ENCODE measurements at places on chromosomes 7 and 10.
A peak's percentile ranks its signal among the peaks of the same experiment; 100 is the strongest.

DNA sequence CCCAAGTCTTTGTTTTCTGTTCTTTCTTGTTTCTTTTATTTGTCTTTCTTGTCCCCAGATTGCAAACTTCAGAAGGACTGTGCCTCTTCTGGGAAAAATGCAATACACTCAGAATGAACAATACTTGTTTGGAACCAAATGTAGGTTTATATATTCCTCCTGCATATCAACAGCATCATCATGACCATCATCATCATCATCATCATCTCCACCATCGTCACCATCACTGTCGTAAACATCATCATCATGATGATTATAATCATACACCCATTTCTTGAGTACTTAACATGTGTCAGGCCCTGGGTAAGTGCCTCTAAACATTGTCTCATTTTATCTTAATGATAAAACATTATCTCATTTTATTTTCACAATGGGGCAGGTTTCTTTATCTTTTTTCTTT, 476.8 kb downstream of the CCSER2 start:
- DNase-seq: no peak

- no peak for DNase-seq
Measured at GRCh38 chr7:44163591-44163990, 22.5 kb upstream of the MYL7 start.

DNA sequence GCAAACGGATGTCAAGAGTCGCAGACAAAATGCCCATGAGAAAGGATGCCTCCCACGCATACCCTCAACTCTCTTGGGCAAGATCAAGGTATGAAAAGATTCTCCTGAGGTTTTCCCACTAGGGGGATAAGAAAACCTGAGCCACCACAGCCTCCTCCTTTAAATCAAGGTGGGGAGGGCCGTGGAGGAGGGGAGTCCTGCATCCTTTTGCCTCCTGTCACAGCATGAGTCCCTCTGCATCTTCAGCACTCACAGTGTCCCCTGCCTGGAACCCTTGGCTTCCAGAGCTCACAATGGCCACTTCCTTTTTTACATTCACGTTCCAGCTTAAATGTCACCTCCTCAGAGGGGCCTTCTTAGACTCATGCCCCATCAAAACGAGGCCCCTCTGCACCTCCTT, 207.6 kb downstream of the GLI3 start:
- no peak for DNase-seq

DNA sequence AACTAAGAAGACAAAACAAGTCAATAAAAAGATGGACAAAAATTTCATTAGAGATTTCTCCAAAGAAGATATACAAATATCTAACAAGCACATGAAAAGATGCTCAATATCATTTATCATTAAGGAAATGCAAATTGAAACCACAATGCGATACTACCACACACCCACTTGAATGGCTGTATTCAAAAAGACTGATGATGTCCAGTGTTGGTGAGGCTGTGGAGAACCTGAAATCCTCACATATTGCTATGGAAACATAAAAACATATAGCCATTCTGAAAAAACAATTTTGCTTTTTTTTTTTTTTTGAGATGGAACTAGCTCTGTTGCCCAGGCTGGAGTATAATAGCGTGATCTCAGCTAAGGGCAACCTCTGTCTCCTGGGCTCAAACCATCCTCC, 124.1 kb upstream of the LAMB4 start:
- no peak for DNase-seq

DNA sequence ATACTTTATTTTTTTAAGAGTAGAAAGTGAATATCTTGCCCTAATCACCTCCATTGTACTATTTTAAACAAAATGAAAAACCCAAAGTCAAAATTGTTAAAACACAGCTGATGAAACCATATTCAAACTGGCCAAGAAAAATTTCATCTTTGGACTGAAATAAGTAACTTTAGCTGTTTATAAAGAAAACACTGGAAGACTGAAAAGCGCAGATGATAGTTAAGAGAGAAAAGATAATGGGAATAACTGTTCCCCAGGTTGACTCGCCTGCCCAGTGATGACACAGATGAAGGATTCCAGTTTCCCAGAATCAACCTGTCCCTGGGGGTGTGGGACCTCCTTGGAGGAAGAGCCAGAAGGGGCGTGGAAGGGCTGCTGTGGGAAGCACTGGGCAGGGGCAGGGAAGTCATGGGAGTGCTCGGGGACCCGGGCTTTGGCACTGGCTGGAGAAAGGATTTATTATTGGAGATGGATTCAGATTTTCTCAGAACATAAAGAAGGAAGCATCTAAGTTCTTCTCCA, 43.1 kb downstream of the DENND2A start:
- DNase-seq: no peak

DNA sequence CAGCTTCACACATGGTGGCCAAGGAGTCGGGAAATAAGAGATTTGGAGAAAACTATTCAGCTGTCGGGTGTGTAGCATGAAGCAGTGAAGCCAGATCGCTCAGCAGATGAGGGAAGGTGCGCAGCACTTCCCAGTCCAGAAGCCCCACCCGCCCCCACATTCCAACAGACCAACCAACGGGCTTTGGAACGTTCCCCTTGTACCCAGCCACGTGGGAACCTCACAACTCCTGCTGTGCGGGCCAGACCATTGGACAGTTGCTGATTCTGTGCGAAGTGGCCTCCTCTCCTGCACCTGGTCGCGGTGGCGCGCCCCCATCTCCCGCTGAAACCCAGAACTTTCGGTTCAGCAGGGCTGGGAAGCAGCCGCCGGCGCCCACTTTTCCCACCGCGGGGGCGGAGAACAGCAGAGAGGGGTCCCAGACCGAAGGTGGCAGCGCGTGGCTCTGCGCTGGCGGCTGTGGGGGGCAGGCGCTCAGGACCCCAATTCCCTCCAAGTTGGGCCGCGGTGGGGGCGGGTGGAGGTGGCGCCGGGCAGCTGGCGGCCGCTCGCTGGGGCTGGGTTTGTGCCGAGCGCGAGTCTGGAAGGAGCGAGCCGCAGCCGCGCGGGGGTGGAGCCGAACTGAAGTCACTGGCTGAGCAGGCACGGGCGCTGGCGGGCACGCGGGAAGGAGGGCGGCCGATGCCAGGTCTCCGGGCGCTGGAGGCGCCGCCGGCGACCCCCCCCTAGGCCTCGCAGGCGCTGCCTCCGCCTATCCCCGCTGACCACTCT, 1301.5 kb upstream of the SORCS1 start:
- no peak for DNase-seq

DNA sequence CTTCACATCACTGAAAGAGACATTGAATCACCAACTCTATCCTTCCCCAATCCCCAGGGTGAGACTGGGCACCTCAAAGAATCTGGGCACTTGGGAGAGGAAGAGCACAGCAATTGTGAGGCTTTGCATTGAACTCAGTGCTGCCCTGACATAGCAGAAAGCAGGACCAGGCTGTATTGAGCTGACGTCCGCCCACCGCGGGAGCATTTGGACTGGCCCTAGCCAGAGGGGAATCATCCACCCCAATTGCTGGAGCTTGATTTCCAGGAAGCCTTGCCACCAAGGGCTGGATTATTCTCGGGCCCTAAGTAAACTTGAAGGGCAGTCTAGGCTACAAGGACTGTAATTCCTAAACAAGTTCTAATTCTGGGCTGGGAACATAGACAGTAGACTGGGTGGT, 416.3 kb upstream of the PHF14 start:
- no peak for DNase-seq

GRCh38 chr10:83555264-83555663, 584.0 kb upstream of the GHITM start:
- no peak for DNase-seq

DNA sequence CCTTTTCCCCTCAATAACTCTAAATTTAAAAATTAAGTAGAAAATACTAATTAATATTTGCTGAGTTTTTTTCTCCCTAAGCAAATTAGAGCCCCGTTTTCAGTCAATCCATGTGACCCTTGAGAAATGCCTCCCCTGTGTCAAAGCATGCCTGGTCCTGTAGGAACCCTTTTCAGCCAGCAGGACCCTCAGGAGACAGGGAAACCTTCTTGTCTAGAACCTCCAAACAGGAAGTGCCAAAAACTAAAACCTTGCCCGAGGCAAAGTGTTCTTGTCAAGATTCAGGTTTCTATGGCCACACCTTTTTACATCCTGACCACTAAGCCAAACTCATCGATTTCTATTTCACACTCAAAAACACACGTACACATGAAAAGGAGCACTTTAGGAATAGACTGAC, 60.1 kb upstream of the NFE2L3 start:
- DNase-seq: no peak

- DNase-seq: no peak
Measured at GRCh38 chr7:121016966-121017365, 28.5 kb downstream of the CPED1 start.

- no peak for DNase-seq
Measured at GRCh38 chr7:40341836-40342235, 207.0 kb downstream of the SUGCT start.

GRCh38 chr10:62769574-62770242, 34.8 kb upstream of the ADO start:
- no peak for DNase-seq

GRCh38 chr7:55144333-55145317, 125.8 kb downstream of the EGFR start:
- DNase-seq: no peak

GRCh38 chr7:361680-362401, 71.9 kb downstream of the FOXL3 start:
- no peak for DNase-seq

DNA sequence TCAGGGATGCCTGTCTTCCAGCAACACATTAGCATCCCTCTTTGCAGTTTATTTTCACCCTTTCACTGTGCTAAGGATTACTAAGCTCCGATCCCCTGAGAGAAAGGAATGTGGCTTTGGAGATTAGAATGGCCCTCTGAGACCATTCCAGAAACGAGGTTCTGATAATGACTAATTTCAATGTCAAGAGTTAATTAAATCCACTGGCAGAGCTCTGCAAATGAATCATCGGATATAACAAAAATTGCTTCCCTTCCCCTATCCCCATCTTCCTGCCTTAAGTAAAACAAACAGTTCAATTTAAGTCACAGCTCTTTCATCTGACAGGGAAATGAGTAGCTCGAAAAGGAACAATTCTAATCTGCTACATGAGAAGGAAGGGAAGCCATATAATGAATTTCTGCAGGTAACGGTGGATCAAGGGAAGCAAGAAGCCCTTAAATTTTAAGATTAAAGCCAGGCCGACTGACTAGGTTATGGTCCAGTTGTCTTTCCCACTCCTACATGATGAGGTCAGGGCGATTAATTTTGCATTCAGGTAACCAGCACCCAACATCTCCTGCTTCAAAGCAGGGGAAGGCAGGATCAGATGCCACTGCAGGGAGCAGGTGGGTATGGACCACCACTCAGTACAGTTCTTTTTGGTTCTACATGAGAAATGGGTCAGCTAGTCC, 50.5 kb downstream of the MALSU1 start:
- DNase-seq: no peak

GRCh38 chr7:157211690-157212089, 73.0 kb downstream of the UBE3C start:
- DNase-seq: peak; percentile 43

- DNase-seq: no peak
Measured at GRCh38 chr10:22111705-22112104, 106.1 kb downstream of the EBLN1 start.

DNA sequence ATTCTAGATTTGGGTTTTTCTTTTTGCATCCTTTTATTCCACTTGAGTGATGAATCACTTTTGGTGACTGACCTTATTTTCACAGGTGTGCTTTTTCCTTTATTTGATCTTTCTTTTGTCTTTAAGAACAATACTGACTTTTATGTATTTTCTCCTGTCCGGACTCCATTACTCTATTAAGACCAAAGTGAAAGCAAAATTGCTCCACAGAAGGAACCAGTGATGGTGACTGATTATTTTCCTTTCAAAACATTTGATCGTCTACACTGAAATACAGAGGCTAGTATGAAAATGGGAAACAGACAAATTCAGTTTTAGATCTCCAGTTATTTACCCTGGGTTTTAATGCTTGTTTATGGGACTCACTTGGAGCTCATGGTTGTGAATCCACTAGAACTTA, 15.5 kb downstream of the EXOC4 start:
- DNase-seq: no peak

GRCh38 chr7:105837765-105838626, 38.4 kb downstream of the ATXN7L1 start:
- DNase-seq: peak; percentile 81

DNA sequence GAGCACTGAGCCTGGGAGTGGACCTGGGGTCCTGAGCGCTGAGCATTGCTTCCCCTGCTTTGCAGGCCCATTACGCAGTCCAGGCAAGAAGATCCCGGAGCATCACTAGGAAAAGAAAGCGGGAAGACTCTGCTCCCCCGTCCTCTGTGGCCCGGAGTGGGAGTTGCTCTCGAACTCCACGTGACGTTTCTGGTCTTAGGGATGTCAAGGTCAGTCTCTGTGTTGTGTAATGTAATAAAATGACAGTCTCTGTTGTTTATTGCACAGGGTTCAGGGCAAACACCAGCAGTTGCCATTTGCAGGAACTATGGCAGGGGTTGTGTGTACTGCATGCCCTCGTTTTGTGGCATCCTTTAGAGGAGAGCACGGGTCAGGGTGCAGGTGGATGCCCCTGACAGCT, 10.0 kb downstream of the IDI2 start:
- no peak for DNase-seq

DNA sequence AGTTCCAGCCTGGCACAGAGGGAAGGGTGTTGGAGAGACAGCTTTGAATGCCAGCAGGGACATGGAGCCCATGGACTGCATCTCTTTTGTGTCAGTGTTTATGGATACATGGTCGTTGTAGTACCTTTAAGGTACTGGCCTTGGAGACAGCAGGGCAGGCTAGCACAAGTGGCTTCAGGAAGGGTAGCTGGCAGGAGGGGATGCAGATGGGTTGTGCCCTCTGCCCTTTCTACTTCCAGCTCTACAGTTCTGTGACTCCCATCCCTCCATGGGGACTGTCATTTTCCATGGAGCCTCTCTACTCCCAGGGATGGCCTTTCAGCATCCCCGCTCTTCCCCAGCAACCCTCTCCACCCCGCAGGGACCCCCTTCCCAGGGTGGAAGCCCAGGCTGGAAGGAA, 25.1 kb downstream of the POLL start:
- no peak for DNase-seq

- no peak for DNase-seq
Measured at GRCh38 chr10:4770801-4771553, 55.0 kb upstream of the AKR1E2 start.

- no peak for DNase-seq
Measured at GRCh38 chr10:13993169-13993568, 337.6 kb downstream of the FRMD4A start.

GRCh38 chr7:47389923-47390630, 191.8 kb downstream of the TNS3 start:
- no peak for DNase-seq

DNA sequence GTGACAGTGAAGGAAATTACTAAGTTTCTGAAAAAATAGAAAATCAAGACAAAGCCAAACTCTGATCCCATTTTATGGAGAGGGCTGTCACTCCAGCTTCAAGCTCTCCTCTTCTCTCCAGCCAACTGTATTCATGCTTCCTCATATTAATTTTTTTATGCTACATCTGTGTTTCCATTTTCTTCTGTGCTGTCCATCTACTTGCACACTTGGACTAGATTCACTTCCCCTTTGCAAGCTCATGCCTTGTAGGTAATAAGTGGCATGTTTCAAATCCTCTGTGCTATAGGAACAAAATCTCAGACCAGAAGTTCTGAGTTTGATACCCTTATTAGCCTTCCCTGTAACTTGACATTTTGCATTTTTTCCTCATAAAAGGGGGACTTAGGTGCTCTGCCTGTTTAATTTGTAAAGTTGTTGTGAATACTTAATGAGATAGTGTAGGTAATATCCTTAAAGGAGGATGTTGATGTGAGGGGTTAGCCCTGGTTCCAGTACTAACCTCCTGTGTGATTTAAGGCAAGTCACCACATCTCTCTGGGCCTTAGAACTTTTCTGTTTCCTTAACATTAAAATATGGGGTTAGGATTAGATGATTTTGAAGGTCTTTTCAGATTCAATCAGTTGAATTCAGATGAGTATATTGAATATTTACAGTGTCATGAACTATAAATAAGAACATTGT, 358.8 kb downstream of the BBS9 start:
- DNase-seq: no peak
